ENCODE measurements at places on chromosomes 7 and 10.

GRCh38 chr7:123916240-123916724 lies 8.8 kb upstream of the SPAM1 start:
- DNase-seq = no peak

- no peak for DNase-seq
These were observed 100.3 kb downstream of the ELFN1 start for GRCh38 chr7:1770331-1770730.

DNA sequence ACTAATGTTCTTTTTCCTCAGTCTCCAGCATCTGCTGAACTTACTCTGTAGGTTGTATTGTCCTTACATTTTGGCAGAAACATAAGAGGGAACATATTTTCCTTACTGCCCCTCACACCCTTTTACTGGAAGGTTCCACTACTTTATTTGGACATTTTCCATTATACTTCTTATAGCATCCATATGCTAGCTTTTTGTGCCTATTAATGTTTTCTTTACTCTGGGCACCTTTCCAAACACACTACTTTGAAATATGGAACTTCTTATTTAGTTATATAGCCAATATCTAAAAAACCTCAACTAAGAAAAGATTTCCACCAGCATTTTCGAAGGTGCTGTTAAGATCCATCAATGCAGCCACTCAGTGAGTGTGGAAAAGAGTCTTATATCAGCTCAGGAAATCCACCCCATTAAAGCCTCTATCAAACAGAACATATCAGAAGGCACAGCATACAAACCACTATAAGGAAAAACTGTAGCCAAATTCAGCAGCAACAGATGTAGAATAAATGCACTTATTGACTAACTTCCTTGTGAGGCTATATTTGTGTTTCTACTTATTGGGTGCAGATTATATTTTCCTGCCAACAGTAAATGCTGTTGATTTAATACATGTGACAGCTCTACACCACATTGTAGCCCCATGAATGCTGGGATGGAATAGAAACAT lies 272.5 kb upstream of the SEMA3E start:
- DNase-seq = no peak

GRCh38 chr10:85614566-85614965 lies 752.0 kb downstream of the GRID1 start:
- no peak for DNase-seq

DNA sequence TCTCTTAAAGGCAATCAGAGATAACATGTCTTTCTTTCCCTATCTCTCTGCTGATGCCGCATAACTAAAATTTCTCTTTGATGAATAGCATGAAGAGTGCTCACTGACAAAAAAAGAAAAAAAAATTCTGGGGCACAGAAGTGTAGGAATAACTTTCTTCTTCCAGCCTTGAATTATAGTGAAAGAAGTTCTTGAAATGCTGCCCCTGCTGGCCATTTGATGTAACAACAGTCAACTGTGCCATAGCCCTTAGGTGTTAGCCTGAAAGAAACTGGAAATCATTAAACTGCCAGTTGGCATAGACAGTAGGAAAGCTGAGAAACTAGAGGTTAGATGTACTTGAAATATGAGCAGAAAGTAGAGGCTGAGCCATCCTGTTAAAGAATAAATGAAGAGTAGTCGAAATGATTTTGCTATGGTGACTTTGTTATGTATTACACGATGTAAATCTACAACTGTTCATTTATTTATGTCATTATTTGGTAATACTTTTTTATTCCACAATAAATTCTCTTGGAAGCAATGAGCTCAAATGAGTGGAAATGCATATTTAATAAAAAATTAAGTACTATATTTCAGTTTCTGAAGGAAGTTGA lies 48.3 kb upstream of the FAM171A1 start:
- peak; percentile 20 for DNase-seq

DNA sequence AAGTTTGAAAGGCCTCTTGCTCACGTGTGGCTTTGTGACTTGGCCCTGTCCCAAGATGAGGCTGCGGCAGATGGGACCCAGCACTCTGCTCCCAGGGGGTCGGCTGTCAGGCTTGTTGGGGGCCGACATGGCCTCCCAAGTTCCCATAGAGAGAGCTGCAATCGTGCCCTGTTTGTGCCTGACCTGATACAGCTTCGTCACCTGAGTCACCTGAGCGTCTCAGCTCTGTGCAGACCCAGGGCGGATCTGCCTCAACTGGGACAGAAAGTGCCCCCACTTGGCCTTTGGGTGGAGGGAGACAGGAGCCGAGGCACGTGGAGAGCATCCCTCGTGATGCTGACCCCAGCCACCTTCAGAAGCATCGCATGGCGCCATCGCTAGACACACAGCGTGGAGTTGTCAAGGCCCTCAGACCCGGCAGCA lies 21.7 kb downstream of the PAPOLB start:
- DNase-seq = no peak

- DNase-seq = no peak
These were observed 199.1 kb upstream of the KCTD7 start for GRCh38 chr7:66429498-66430163.

DNA sequence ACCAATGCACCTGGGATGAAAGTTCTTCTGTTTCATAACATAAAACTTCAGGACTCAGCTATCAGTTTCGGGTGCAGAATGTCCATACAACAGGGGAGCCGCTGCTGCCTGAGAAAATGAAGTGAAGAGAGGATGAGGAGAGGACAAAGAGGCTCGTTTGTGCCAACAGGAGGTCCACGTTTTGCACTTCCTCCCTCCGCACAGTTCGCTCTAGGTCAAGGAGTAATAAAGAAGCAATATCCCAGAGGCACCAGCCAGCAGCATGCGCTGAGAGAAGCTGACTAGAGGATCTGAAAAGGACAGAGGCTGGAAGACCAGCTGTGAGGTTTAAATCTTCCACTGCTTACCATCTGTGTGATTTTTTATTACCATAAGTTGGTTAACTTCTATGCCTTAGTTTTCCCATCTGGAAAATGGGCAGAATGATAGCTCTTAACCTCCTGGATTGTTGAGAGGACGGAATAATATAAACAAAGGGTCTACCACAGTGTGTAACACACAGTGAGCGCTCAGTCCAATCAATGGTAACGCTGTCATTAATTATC lies 709 bp downstream of the GPAM start:
- DNase-seq = no peak

- no peak for DNase-seq
These were observed 73.6 kb downstream of the COBL start for GRCh38 chr7:51242881-51243518.

- DNase-seq = no peak
These were observed 6.5 kb downstream of the DBNL start for GRCh38 chr7:44050915-44051560.

DNA sequence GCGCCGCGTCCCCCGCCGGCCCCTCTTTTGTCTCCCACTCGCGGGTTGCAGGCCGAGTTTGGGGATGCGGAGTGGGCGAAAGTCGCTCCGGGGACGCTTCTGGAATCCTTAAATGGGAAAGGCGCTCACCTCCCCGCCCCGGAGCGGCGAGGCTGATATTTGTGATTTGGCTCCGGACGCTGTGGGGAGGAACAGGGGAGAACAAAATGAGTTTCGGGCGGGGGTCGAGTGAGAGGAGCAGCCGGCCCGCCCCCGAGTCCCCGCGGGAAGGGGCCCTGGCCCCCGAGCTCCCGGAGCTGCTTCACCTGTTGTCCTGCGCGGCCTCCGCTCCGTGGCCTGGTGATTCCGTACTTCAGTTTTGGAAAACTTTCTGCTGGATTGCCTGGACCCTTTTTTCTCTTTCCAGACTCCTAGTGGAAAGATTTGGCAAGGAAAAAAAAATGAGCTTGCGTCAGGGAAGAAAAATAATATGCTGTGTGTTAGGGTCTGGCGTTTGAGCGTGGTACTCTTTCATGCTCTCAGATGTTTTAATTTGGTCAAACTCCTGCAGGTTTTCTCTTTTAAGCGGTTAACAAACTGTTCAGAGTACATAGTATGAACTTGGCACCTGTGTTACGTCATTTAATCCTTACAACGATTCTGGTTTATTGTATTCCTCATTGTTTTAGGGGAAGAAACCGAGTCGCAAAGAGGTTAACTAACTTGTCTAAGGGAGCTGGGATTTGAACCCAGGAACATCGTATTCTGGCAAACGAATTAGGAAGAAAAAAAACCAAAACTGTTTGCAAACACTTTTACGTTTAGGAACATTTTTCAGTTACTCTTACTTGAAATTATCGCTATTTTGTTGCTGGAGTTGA lies 924 bp downstream of the BMPR1A start:
- DNase-seq = peak; percentile 70

GRCh38 chr10:46311501-46311951 lies 24.7 kb downstream of the ANTXRL start:
- DNase-seq = no peak

GRCh38 chr7:22587322-22587721 lies 87.3 kb upstream of the STEAP1B start:
- peak; percentile 88 for DNase-seq

- peak; percentile 9 for DNase-seq
These were observed 724 bp downstream of the CAPZA2 start for GRCh38 chr7:116862951-116863670.

- no peak for DNase-seq
These were observed 9.7 kb downstream of the ACADSB start for GRCh38 chr10:123018531-123018930.

- DNase-seq = no peak
These were observed 11.0 kb upstream of the SH2D4B start for GRCh38 chr10:80526742-80527141.

- peak; percentile 43 for DNase-seq
These were observed 7.8 kb upstream of the COMMD3 start for GRCh38 chr10:22308390-22308789.

DNA sequence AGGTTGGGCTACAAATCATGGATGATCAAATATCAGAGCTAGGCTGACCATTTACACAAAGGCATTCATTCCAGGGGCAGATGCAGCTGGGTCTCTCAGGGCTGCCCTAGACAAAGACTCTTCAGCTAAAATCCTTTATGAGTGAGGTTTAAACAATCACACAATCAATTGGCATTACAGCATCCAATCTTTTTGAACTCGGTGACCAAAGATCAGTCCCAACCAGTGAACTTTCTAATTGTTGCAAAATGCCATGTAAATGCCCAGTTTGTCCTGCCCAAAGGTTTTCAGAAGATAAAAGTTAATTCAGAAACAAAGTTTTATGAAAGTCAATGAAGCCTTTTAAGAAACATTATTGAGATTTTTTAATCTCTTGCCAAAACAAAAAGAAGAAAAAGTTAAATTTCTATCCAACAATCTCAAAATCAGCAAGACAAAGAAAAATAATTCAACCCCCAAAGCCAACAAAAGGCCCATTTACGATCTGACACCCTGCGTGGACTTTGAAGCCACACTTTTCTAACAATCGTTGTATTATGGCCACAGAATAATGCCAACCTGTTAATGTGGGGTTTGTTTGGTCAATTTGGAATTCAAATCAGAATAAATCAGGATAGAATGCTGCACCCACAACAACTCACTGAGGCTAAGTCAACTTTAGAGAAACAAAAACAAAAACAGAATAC lies 40.9 kb downstream of the GPR37 start:
- DNase-seq = no peak

- no peak for DNase-seq
These were observed 222.9 kb downstream of the CAMK1D start for GRCh38 chr10:12572281-12572680.

- DNase-seq = no peak
These were observed 6.0 kb upstream of the SMNDC1 start for GRCh38 chr10:110310741-110311140.

DNA sequence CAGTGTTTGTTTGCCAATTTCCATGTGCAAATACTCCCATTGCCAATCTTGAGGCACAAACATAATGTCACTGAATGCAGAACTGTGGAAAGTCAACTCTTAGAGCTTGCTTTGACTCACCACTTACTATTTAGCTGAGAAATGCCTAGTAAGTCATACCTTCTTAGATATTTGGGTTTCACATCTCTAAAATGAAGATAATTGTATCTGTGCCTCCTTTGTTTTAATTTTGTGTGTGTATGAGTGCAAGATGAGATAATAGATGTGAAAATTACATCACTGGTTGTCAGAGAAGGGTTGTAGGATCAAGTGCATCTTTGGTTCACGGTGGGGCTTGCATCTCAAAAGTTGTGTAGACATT lies 407.5 kb downstream of the INHBA start:
- DNase-seq = no peak

DNA sequence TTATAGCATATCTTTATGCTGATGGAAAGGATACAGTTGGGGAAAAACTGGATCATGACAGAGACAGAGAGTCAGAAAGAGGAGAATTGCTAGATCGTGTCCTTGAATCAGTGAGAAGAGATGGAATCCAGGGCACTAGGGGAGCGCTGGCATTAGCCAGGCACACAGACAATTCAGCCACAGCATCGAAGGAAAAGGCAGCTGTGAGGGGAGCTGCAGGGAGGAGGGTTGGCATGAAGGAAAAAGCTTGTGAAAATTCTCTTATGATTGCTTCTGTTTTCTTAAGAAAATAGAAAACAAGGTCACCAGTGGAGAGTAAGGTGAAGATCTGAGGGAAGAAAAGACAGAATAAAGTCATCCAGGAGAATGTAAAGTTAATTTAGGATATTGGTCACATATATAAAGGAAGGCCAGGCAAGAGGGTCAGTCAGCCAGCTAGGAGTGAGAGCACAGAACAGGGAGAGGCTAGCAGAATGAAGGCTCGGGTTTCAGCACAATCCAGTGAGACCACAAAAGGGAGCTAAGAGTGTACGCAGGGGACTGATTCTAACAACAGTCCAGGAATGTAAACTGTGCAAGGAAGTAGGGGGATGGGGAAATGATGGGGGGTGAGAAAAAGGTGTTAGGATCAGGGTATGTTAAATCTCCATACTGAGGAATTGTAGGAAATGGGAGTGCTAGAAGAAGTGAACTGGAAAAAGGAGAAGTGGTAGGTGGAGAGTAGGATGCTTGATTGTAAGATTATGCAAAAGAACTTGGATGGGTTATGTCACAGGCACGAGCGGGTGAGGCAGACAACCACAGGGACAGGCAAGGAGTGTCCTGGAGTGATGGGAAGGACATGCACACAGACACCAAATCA lies 112.0 kb downstream of the RNF32 start:
- peak; percentile 42 for DNase-seq

DNA sequence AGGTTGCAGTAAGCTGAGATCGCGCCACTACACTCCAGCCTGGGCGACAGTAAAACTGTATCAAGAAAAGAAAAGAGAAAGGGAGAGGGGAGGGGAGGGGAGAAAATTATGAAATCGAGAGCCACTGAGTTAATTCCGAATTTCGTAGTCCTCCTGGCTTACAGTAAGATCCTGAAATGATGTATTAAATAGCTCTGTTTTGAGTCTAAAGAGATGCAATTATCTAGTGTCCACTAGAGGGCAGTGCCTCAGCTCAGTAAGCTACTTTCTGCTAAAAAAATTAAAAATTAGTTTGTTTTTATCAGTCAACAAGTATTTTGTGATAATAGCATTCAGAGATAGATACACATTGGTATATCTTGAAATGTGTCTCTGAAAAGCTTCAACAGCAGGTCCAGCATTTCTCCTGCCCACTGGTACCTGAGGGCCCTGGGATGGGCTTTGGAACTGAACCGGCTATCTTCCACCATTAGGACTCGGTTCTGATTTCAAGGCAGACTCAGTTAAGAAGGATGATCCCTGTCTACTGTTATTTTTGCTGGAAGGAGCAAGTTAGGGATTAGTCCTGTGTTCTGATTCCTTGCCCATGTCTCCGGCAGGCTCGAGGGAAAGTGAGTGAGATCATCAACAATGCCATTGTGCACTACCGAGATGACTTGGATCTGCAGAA lies 19.5 kb downstream of the TSPAN33 start:
- DNase-seq = peak; percentile 50

- no peak for DNase-seq
These were observed 19.2 kb downstream of the OGDHL start for GRCh38 chr10:49742683-49743463.

- DNase-seq = no peak
These were observed 30.0 kb downstream of the KIFBP start for GRCh38 chr10:69018613-69019012.

Data from fibroblast of skin of abdomen (primary cell).